ENCODE measurements at places on chromosomes 7 and 10. TPM values are rescaled to one million over a fixed set of nuclear protein-coding genes. Genes with fewer than 3 reads are reported as not detected.

- H3K36me3 ChIP-seq: no peaks in the 10 kb centered on the region
- peaks cover 1% of the 10 kb centered on the region for H3K27me3 ChIP-seq
- no peak overlapping the region for H3K27ac ChIP-seq
- H3K4me1 ChIP-seq: peaks cover 3% of the 10 kb centered on the region
- DNase-seq: no peak
Observed at GRCh38 chr10:124550293-124551034, 88.8 kb downstream of the LHPP start.

Gene COL13A1
- total RNA-seq: 0.86 TPM

Gene CCDC172
- not detected for total RNA-seq

Gene SH2B2
- 5.6 TPM for total RNA-seq

Gene AGFG2
- 6.2 TPM for total RNA-seq

DNA sequence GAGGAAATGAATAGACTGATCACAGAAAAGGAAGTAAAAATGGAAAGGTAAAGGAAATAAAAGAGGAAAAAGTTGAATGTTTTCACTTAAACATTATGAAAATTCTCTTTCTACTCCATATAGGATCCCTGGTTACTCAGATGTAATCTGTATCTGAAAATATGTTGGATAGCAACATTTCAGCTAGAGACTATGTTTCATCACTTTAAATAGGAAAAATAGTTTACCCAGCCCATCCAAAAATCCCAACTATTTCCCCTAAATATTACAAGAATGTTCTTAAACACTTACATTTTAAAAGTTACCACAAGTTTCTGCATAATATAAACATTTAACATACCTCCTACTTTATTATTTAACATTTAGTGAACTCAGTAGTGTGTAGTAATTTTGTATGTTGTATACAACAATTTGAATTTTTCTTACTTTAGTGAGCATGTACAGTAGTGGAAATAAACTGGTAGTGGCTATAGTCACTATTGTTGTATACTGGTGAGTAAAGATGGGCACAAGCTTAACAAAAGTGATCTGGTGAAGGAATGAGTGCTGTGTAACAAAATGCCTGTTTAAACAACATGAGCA lies 27.1 kb downstream of the SLF2 start:
- H3K4me3 ChIP-seq: no peak overlapping the region
- no peak overlapping the region for H3K27ac ChIP-seq
- no peaks in the 10 kb centered on the region for H3K4me1 ChIP-seq
- DNase-seq: no peak
- H3K36me3 ChIP-seq: peaks cover 50% of the 10 kb centered on the region
- no peaks in the 10 kb centered on the region for H3K27me3 ChIP-seq

Gene SFXN2
- total RNA-seq: 9.1 TPM

DNA sequence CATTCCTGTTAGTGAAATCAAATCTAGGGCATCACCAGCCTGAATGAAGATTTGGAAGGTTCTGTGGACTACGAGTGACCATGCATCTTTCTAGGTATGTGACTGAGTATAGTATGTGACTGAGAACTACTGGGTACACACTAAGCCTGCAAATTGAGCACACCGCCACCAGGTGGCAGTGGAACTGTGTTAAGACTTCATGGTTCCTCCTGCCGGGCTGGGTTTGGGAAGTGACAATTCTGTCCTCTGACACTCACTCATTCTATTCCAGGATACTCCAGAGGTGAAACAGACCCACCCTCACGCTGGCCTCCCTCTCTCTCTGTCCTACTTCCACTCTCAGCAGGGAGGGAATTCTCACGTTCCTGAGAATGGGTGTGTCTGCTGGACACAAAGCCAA lies 84.0 kb upstream of the TMEM248 start:
- no peaks in the 10 kb centered on the region for H3K36me3 ChIP-seq
- no peaks in the 10 kb centered on the region for H3K27me3 ChIP-seq
- no peaks in the 10 kb centered on the region for H3K4me1 ChIP-seq

Gene CYP2E1
- total RNA-seq: 2.2 TPM

Gene CARD11
- 6.6 TPM for total RNA-seq

GRCh38 chr10:116848032-116848943 lies 1.0 kb upstream of the ENO4 start:
- peak overlapping the region; percentile 50 for H3K27ac ChIP-seq
- H3K4me1 ChIP-seq: peaks cover 14% of the 10 kb centered on the region
- H3K4me3 ChIP-seq: peak overlapping the region; percentile 82
- H3K27me3 ChIP-seq: no peaks in the 10 kb centered on the region
- DNase-seq: peak; percentile 70

DNA sequence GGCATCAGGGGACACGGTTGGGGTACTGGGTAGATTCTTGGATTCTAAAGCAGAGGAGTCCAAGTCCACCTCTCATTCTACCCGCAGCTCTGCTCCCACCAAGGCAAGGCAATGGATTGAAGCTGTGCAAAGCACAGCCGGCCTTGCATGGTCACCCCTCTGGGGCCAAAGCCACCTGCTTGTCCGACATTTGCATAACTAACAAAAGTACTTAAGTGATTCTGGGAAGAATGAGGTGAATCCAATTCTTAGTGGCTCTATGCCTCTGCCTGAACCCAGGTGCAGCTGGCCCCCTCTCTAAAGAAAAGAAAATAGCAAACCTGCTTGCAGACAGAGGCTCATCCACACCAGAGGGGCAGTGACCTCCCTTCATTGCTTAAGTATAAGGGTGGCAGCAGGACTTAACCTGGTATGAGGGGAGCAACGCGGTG lies 10.7 kb upstream of the COBL start:
- no peaks in the 10 kb centered on the region for H3K27me3 ChIP-seq
- no peaks in the 10 kb centered on the region for H3K36me3 ChIP-seq
- no peaks in the 10 kb centered on the region for H3K4me1 ChIP-seq
- H3K27ac ChIP-seq: no peak overlapping the region

Gene ADAMTS14
- 30.2 TPM for total RNA-seq

DNA sequence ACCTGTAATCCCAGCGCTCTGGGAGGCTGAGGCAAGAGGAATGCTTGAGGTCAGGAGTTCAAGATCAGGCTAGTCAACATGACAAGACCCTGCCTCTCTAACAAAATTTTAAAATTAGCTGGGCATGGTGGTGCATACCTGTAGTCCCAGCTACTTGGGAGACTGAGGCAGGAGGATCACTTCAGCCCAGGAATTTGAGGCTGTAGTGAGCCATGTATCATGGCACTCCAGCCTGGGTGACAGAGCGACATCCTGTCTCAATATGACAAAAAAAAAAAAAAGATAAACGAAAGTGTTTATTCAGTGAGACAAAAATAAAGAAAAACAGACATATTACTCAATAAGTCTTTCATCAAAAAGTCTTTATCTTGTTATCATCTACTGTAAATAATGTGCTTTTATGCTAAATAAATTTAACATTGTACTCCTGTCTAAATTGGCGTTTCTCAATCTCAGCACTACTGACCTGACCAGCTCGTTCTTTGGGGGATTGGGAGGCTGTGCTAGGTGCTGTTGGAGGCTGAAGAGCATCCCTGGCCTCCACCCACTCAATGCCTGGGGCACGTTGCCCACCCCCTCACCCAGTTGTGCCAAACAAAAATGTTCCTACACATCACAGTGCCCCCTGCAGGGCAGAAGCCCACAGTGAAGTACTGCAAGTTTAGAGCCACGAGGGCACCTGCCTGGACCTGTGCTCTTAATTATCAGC lies 57.7 kb downstream of the NCAPG2 start:
- no peak overlapping the region for H3K4me3 ChIP-seq
- no peak for DNase-seq
- no peak overlapping the region for H3K27ac ChIP-seq
- H3K36me3 ChIP-seq: peaks cover 15% of the 10 kb centered on the region

Gene UCN3
- total RNA-seq: not detected

Gene ADAP1
- 4.8 TPM for total RNA-seq

Data from astrocyte (in vitro differentiated cells and primary cell).